ENCODE measurements at places on chromosomes 2 and 18.

DNA sequence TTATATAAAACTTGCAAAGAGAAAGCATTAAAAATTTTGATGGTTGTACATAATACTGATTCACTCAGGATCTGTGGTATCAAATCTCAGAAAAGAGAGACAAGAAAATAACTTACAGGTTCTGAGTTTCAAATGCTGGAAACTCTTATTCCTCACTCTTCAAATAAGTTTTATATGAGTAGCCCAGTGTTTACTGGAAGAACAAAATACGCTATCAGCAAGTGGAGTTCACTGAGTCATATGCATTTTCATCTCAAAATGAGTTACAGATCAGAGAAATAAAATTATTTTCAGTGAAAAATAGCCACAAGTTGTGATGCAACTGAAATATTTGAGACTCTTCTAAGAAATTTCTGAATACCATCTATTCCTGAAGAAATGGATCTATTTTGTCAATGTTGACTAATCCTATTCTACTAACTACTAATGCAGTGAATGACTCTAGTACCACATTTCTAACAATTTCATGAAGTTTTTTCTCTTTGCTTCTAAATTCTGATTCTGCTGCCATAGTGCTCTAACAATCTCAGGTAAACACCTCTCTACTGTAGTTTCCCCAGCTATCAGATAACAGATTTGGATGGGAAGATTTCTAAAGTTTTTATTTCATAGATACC is 391.7 kb downstream of the ZEB2 start:
- no peaks in the 10 kb centered on the region for H3K27me3 ChIP-seq
- no peak for DNase-seq
- no peak overlapping the region for H3K27ac ChIP-seq
- H3K36me3 ChIP-seq: peaks cover 4% of the 10 kb centered on the region

- H3K36me3 ChIP-seq: no peaks in the 10 kb centered on the region
- H3K4me3 ChIP-seq: no peak overlapping the region
- H3K27ac ChIP-seq: peak overlapping the region; percentile 67
- DNase-seq: no peak
- H3K4me1 ChIP-seq: peaks cover 49% of the 10 kb centered on the region
These were observed 238.8 kb downstream of the LDLRAD4 start for GRCh38 chr18:13457327-13457726.

GRCh38 chr2:50624506-50624905 is 407.4 kb downstream of the NRXN1 start:
- H3K27ac ChIP-seq: no peak overlapping the region
- H3K36me3 ChIP-seq: no peaks in the 10 kb centered on the region
- no peaks in the 10 kb centered on the region for H3K27me3 ChIP-seq
- H3K4me1 ChIP-seq: no peaks in the 10 kb centered on the region

DNA sequence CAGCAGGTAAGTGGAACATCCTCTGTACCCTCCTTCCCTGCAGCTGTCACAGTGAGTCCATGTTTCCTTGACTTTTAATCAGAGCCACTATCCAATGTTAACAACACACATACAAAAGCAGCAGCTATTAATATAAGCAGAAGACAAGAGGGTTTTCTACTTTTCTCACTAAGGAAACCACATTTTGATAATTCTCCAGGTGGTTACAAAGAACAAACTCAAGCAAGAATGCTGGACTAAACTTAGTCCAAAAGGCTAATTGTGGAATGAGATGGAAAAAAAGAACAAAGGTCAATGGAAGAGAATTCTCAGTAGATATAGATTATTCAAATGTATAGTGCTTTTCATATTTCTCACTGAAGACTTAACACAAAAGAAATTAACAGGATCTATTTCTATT is 176.9 kb upstream of the SLC39A10 start:
- no peak overlapping the region for H3K27ac ChIP-seq
- no peaks in the 10 kb centered on the region for H3K27me3 ChIP-seq
- no peak for DNase-seq
- H3K36me3 ChIP-seq: no peaks in the 10 kb centered on the region

GRCh38 chr2:182733572-182733971 is 17.5 kb downstream of the DNAJC10 start:
- peaks cover 36% of the 10 kb centered on the region for H3K36me3 ChIP-seq
- no peaks in the 10 kb centered on the region for H3K4me1 ChIP-seq
- no peak for DNase-seq
- H3K27me3 ChIP-seq: no peaks in the 10 kb centered on the region
- H3K27ac ChIP-seq: no peak overlapping the region
- H3K4me3 ChIP-seq: no peak overlapping the region

- DNase-seq: no peak
- no peak overlapping the region for H3K4me3 ChIP-seq
- no peak overlapping the region for H3K27ac ChIP-seq
- H3K4me1 ChIP-seq: peaks cover 39% of the 10 kb centered on the region
- H3K27me3 ChIP-seq: no peaks in the 10 kb centered on the region
- no peaks in the 10 kb centered on the region for H3K36me3 ChIP-seq
These were observed 34.8 kb downstream of the ATOH8 start for GRCh38 chr2:85788603-85789002.

DNA sequence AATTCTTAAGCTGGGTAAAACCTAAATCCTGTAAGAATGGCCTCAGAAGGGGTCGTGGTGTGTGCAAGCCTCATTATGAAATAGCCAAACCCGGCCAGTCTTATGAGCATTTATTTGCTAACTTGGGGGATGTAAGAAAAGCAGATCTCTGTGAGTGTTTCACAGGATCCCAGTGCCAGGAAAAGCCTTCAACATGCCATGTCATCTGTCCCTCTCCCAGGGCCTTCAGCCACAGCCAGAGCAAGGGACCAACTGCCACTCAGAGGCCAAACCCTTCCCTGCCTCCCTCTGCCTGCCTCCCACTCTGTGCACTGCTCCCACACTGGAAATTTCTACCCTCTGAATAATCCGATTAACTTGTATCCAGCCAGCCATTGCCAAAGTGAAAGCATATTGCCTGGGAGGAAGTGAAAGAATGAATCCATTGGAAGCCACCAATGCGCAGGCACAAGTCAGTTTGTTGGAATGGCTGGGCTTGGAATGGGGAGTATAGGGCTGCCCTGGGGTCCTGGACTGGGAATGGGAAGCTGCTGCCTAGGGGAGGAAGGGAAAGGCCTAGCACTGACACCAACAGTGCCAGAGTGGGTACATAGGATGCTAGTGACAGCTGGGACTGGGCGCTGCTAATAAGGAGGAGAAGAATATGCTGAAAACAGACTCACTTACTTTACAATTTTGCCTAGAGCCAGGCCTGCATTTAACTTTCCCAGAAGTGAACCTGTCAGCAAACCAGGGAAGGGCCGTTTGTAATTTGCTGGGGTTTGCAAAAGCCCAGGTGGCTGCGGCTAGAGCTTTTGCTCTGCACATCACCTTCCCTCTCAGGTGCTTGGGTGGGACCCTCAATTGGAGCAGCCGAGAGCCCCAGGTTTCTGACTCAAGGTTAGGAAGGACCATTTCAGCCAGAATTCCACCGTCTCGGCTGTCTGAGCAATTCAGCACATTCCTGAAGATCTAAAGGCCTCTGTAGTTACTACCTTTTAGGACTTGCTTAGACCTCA is 146.6 kb upstream of the NCK2 start:
- H3K27ac ChIP-seq: no peak overlapping the region
- no peaks in the 10 kb centered on the region for H3K4me1 ChIP-seq
- no peaks in the 10 kb centered on the region for H3K36me3 ChIP-seq
- no peaks in the 10 kb centered on the region for H3K27me3 ChIP-seq
- no peak for DNase-seq
- no peak overlapping the region for H3K4me3 ChIP-seq

GRCh38 chr18:79388043-79388442 is 7.7 kb upstream of the NFATC1 start:
- no peak for DNase-seq
- no peaks in the 10 kb centered on the region for H3K36me3 ChIP-seq
